AG10803 (cell line): ENCODE measurements at places on chromosomes 13 and 19.

GRCh38 chr19:32581705-32582179 lies 752 bp downstream of the PDCD5 start:
- peak; percentile 43 for DNase-seq

GRCh38 chr13:29140277-29140676 lies 320.1 kb downstream of the MTUS2 start:
- DNase-seq = peak; percentile 75

- no peak for DNase-seq
Measured at GRCh38 chr13:67094078-67094477, 136.1 kb downstream of the PCDH9 start.

GRCh38 chr13:40155201-40155600 lies 499.7 kb downstream of the COG6 start:
- DNase-seq = no peak

DNA sequence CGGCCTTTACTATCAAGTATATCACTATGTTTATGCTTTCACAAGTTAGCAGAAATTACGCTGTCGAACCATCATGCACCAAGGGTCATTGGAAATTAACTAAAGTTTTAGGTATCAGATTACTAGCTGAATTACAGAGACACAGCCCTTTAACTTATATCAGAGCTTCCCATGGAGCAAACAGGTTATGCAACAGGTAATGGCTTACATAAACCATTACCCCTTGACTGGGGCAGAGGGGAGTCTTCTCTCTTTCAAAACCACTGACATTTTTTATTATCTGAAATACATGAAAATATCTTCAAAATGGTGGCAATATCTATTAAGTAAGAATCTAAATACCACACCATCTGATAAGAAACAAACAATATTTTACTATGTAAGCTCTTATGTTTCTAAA lies 1692.9 kb upstream of the SLC10A2 start:
- DNase-seq = no peak

- no peak for DNase-seq
Measured at GRCh38 chr13:76622315-76623040, 263.7 kb downstream of the KCTD12 start.
